Fibroblast of skin of back (primary cell): ENCODE measurements at places on chromosomes 3 and 15.

DNA sequence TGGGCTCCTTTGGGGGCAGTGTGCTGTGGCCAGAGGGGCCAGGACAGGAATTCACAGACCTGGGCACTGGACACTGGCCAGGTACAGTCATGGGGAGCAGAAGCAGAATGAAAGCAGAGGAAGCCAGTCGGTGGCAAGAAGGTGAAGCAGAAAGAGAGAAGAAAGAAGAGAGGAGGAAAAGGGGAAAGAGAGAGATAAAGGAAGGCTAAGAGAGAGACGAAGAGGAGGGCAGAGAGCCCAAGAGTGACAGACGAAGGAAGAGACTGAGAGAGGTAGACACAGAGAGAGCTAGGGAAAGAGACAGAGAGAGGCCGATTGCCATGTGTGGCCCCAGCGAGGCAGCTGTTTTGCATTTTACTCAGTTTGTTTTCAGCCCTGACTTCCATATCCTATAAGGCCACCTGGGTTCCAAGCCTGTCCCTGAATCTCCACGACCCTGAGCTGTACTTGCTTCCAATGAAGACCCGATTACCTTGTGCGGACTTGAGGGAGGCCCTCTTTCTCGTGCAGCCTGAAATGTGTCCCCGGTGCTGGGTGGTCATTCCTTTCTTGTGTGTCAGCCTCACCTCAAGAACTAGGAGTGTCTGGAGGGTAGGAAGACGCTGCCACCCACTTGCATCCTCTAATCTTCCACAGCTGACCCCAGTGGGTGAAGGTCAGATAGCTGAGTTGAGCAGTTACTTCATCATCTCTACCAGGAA, 73.9 kb downstream of the LSM3 start:
- no peak for DNase-seq

GRCh38 chr3:160703974-160704373, 27.0 kb downstream of the ARL14 start:
- peak; percentile 80 for DNase-seq

GRCh38 chr15:89143503-89144162, 55.4 kb downstream of the ABHD2 start:
- peak; percentile 88 for DNase-seq

GRCh38 chr3:112007633-112008032, 8.9 kb downstream of the TAGLN3 start:
- DNase-seq, result no peak

DNA sequence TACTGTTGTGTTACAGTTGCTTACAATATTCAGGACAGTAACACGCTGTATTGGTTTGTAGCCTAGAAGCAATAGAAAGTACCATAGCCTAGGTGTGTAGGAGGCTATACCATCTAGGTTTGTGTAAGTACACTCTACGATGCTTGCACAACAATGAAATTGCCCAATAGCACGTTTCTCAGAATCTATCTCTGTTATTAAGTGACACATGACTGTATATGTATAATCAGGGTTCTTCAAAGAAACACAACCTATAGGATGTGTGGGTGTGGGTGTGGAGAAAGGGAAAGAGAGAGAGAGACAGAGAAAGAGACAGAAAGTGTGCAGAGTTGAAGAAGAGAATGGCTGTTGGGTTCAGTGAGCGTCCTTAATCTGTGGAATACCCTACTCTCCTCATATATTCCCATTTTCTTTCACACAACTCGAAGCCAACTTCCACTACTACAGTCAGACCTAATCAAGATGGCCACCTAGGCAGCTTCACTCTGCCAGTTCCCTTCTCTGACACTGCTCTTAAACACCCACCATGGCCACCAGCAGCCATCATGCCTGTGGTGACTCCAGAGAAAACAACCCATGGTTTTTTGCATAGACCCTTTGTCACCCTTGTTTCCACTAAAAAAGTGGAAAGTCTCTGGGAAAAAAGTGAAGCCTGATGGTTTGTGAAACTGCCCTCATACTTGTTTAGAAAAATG, 5.8 kb upstream of the PPP4R2 start:
- no peak for DNase-seq

- DNase-seq, result peak; percentile 12
These were observed 56.8 kb downstream of the DNAH1 start for GRCh38 chr3:52372822-52373504.

DNA sequence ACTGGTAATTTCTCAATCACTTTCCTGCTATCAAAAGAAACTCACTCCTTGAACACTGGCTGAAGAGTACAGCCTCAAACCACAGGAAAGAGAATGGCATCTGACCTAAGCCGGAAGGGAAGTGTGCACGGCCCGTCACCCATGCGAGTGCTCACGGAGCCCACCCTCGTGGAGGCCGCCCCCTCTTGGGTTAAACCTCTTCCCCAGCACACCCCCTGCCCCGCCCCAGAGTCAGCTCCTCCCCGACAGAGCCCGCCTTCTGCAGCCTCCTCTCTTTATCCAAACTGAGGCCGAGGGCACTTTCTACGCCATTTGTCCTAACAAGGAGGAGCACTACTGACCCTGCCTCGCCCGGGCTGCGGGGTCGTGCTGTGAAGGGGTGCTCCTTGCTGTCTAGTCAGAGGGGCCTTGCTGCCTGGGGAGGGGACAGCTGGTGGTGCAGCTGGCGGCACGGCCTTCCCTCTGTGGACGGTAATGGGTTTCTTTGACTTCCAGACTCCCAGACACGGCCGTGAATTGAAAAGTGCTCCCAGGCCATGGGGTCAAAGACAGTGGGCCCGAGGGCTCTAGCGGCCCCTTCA, 137.7 kb downstream of the NSMCE3 start:
- DNase-seq, result no peak
